ENCODE measurements at places on chromosomes 3 and 15.

DNA sequence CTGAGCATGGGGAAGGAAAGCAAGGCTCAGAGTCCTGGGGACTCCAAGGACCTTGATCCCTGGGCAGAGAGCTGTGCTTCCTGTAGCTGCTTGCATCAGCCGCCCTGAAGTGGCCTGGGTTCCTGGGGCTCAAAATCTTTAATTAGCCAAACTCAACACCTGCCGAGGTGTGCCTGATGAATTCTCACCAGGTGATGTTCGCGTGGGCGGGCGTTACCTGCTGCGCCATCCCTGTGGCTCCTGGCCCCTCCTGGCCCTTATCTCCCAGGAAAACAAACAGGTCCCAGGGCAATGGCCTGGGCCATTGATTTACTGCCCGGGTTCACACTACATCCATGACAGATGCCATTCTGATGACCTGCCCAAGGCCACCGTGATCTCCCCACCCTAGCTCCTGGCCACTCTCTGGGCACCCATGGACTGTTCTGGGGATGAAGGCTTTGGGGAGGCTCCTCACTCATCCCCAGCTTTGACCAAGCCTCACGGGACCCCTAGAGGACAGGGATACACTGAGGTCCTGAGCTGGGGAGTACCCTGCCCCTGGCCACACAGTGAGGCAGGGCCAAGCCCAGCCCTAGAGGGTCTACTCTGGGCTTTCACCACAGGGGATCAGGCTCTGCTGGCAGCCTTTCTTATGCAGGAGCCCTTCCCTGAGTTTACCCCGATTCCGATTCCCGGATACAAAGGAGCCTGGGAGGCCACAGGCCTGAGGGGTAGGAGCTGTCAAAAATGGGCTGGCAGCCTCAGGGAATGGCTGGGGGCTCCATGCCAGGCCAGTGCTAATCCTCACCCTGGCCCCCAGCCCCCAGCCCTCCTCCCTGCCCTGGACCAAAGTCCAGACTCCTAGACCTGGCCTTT is 5.7 kb downstream of the SLC38A3 start:
- no peak for DNase-seq

DNA sequence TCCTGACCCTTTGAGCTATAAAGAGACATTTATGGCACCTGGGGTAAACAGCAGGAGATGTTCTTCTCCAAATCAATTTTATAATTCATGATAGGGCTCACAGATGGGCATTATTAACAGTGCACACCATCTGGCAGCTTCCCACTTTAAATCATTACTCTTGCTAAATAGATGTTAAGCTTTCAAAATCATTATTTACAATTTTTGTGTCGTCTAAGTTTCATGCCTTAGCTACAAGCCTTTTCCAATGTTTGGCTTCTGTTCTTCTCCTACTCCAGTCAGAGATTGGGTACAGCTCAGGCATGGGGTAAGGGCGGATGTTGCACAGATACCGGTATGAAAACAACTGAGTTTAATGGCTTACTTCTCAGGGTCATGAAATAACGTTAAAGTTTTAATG is 120.9 kb upstream of the PFN2 start:
- DNase-seq = no peak

DNA sequence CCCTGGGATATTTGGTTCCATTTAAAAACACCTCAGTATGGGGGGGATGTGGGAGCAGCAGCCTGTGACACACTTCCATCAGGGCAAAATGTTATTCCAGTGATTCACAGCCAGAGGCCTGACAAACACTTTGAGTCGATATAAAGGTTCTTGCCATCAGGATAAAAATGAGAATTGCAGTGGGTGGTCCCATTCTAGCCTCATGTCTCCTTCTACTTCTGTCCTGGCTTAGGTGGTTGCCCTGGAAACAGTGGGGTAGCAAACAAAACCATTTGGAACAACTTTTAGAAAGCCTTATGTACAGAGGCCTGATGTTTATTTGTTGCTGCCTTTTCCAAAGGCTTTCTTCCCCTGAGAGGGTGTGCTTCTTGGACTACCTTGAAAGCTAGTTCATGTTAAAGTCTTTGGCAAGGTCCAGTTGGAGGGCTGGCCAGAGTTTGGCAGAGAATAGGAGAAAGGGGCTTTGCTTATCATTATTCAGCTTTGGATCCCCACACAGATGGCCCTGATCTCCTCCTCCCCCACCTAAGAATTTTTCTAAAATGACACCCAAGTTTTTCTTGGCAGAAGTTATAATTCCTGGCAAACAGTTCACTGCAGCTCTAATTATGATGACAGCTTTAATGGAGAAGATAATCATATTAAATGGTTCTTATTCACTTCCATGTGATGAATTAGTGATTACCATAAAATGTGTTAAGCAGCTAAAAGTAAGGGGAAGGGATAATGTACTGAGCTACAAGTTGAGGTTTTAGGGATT is 84.2 kb upstream of the ZNF280D start:
- no peak for DNase-seq

GRCh38 chr3:161233557-161233956 is 12.4 kb downstream of the NMD3 start:
- no peak for DNase-seq

GRCh38 chr3:168249550-168250414 is 154.1 kb upstream of the GOLIM4 start:
- no peak for DNase-seq

DNA sequence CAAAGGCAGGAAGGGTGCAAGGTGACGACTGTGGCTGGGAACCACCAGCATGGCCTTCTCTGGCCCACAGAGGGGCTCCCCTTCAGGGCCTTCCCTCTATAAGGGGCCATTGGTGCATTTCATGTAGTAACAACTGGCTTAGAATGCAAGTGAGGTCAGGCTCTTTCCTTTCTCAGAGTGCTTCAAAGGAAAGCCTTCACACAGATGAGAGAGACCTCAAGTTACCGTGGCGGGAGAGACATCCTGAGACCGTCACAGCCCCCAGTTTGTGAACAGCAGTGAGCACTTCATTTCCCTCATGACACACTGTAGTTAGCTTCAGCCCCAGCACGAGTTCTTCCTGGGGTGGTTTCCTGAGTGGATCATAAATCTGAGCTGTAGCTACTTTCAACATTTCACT is 96.6 kb upstream of the LIMD1 start:
- DNase-seq = peak; percentile 78

- no peak for DNase-seq
Measured at GRCh38 chr3:78873641-78874040, 894.2 kb downstream of the ROBO1 start.

- no peak for DNase-seq
Measured at GRCh38 chr15:35136321-35137189, 51.5 kb upstream of the NANOGP8 start.

DNA sequence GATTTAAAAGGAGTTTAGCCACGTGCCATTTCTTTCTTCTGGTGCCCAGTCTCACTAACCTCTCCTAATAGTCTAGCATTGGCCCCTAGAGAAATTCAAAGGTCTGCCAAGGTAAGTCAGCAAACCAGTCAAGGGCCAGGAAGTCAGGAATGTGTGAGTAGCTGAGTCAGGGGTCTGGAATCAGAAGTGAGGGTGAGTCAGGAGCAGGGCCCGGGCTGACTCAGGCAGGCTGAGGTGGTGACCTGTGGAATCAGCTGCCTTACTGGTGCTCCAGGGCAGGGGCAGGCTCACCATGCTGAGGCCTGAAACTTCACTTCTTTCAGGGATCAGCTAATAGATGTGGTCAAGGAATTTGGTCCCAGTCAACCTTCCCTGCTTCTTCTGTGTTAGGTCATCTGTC is 105.8 kb upstream of the MYZAP start:
- DNase-seq = no peak

Measured in stimulated activated naive CD4-positive, alpha-beta T cell (primary cell).